T-cell (primary cell): ENCODE measurements at places on chromosomes 6 and 20. TPM values are rescaled to one million over a fixed set of nuclear protein-coding genes. Genes with fewer than 3 reads are reported as not detected.
A peak's percentile ranks its signal among the peaks of the same experiment; 100 is the strongest.

DNA sequence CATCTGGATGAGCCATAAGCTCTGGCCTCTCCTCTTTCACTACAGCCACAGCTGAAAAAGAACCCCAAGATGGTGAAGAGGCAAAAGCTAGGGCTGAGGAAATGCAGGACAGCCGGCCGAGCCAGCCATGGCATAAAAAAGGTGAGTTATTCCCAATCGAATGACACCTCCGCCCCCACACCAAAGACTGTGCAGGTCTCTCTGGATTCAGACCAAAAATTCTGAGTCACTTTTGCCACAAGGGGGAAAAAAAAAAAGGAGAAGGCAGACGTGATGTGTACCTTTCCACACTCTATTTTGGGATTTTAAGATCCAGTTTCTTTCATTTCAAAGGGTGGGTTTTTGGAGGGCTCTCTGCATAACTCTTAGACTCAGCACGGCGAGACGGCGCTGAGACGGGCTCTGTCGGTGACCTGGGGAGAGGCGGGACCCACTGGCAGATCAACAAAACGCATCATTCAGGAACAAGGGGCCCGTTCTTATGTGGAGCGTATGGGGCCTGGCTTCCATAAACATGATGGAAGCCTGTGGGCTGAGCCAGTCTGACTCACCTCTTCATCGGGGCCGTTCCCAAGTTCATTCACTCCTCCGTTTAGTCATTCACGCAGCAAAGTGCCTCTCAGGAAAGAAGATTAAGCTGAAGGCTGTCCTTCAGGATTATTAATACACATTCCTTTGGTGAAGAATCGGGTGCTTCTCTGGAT is 54.8 kb downstream of the NFATC2 start:
- peaks cover 12% of the 10 kb centered on the region for H3K36me3 ChIP-seq
- no peak overlapping the region for H3K4me3 ChIP-seq
- H3K4me1 ChIP-seq: peaks cover 14% of the 10 kb centered on the region
- H3K27ac ChIP-seq: no peak overlapping the region
- DNase-seq: no peak

DNA sequence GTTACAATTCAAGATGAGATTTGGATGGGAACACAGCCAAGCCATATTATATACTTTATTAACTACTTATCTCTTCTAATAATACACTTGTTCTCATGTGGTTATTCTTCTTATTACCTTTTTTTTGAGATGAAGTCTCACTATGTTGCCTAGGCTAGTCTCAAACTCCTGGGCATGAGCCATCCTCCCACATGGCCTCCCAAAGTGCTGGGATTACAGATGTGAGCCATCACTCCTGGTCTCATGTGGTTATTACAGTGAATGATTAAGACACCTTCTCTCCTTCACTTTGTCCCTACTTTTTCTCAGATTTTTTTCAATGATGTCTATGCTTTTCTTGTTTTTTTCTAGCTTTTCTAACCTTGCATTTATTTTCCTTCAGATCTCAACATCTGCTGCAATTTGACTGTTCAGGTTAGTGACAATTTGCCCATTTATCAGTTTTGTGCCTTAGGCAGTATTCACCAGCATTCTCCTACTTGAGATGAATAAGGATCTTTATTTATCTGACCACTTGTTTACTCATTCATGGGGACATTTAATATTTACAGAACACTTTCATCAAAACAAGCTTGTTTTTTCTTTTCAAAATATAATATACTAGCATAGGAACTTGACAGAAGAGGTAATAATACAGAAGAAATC is 105.7 kb downstream of the SLC16A10 start:
- no peak overlapping the region for H3K27ac ChIP-seq
- H3K4me3 ChIP-seq: no peak overlapping the region
- H3K27me3 ChIP-seq: no peaks in the 10 kb centered on the region
- H3K4me1 ChIP-seq: no peaks in the 10 kb centered on the region
- no peak for DNase-seq
- H3K36me3 ChIP-seq: no peaks in the 10 kb centered on the region

DNA sequence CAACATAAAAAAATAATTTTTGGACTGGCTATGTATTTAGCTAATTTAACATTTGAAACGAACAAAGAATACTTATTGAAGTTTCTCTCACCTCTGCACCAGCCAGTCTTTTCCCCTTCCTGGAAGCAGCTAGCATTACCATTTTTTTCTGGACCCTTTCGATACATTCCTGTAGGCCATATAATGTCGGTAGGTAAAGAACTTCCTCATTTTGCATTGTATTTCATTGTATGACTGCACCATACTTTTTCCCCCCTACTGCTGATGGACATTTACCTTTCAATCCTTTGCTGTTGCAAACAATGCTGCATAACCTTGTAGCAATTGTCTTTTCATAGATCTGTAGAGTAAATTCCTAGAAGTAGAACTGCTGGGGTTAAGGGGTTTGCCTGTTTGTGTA is 17.6 kb downstream of the CBFA2T2 start:
- DNase-seq: no peak
- H3K4me1 ChIP-seq: no peaks in the 10 kb centered on the region
- H3K36me3 ChIP-seq: peaks cover 5% of the 10 kb centered on the region

DNA sequence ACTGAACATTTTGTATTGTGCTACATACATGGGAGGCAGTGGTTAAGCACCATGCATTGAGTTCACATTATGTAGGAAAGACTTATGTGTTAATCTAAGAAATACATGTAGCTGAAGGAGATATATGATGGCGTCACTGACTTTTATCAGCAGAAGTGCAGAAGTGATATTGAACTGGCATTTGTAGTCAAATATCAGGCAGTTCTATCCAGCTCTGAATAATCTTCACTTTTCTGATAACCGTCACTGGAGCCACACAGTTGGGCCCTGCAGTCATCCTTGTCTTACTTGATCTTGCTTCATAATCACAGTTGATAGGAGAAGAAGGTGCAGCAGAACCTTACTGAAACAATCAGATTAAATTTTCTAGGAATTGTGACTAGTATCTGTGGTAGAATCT is 26.4 kb downstream of the CRISP1 start:
- H3K4me3 ChIP-seq: no peak overlapping the region
- no peak for DNase-seq
- H3K36me3 ChIP-seq: no peaks in the 10 kb centered on the region
- H3K27ac ChIP-seq: no peak overlapping the region

- H3K4me1 ChIP-seq: peaks cover 47% of the 10 kb centered on the region
- H3K27ac ChIP-seq: peak overlapping the region; percentile 40
- H3K4me3 ChIP-seq: peak overlapping the region; percentile 95
- H3K36me3 ChIP-seq: peaks cover 50% of the 10 kb centered on the region
- H3K27me3 ChIP-seq: no peaks in the 10 kb centered on the region
Observed at GRCh38 chr6:43020847-43021246, 576 bp upstream of the RRP36 start.

The SRXN1 gene
- total RNA-seq: 1.5 TPM

The KHDC1L gene
- not detected for total RNA-seq
